ENCODE measurements at places on chromosomes 6 and 20.

DNA sequence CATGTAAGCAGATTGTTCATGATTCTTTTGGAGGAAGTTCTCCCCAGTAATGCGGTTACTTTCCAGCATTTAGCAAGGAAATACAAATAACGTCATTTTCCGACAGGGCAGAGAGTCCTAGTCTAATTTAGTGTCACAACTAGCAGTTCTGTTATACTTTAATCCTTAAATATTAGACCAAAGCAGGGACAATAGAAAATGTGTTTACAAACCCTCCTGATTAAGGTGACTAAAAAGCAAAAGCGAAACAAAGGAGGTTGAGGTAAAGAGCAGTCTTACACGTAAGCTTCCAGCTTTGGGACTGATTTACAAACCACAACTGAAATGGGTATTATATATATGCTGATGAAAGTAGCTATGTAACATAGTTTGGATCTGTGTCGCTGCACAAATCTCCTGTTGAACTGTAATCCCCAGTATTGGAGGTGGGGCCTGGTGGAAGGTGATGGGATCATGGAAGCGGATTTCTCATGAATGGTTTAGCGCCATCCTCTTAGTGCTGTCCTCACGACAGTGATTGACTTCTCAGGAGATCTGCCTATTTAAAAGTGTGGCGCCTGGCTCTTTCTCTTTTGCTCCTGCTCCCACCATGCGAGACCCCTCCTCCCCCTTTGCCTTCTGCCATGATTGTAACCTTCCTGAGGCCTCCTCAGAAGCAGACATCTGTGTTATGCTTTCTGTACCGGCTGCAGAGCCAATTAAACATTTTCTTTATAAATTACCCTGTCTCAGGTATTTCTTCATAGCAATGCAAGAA is 81.9 kb downstream of the PLCB1 start:
- DNase-seq: no peak

- DNase-seq: no peak
Observed at GRCh38 chr6:111469543-111469942, 13.5 kb downstream of the REV3L start.

- no peak for DNase-seq
Observed at GRCh38 chr6:21349834-21350233, 243.7 kb upstream of the SOX4 start.

GRCh38 chr6:33015798-33016197 is 6.4 kb upstream of the HLA-DOA start:
- no peak for DNase-seq

GRCh38 chr6:105757512-105758200 is 328.5 kb upstream of the PRDM1 start:
- DNase-seq: no peak

DNA sequence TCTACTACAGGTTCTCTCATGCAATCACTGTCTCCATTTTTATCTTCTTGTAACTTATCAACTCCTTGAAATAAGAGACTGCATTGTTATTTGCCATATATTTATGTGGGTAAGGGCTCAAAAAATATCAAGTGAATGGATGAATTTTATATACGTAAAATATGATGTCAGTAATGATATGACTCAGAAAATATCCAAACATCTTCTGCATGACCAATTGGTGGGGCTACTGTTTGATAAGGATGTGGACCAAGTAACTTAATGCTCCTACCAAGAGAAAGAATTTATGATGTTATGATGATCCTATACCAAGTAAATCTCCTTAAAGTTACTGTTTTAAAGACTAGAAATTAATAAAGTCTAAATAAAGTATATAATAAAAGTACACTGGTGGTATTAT is 103.7 kb downstream of the OGFRL1 start:
- no peak for DNase-seq

Data from NCI-H1092 treated with DMSO at 0.1 percent for 48 hours (cell line).